Testis (tissue), 5 donors: ENCODE measurements at places on chromosomes 5 and 9. TPM values are rescaled to one million over a fixed set of nuclear protein-coding genes. Genes with fewer than 3 reads are reported as not detected.
A peak's percentile ranks its signal among the peaks of the same experiment; 100 is the strongest.

Gene FOXI1
- 0.19 TPM for total RNA-seq

GRCh38 chr5:32476891-32477290 is 32.4 kb upstream of the ZFR start:
- DNase-seq = no peak

DNA sequence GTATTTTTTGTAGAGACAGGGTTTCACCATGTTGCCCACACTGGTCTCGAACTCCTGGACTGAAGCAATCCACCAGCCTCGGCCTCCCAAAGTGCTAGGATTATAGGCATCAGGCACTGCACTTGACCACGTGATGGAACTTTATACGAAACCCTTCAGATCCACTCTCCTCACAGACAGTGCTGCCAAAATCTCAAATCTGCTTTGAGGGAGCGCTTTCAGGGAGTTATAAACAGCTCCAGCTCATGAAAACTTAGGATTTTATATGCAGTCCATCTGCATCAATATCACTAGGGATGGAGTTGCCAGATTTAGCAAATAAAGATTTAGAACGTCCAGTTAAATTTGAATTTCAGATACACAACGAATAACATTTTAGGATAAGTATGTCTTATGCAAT is 25.0 kb upstream of the MYO10 start:
- no peak for DNase-seq

Gene CCDC180
- total RNA-seq = 66.1 TPM

- peak; percentile 72 for DNase-seq
Measured at GRCh38 chr9:36407122-36407723, 7.2 kb upstream of the RNF38 start.

DNA sequence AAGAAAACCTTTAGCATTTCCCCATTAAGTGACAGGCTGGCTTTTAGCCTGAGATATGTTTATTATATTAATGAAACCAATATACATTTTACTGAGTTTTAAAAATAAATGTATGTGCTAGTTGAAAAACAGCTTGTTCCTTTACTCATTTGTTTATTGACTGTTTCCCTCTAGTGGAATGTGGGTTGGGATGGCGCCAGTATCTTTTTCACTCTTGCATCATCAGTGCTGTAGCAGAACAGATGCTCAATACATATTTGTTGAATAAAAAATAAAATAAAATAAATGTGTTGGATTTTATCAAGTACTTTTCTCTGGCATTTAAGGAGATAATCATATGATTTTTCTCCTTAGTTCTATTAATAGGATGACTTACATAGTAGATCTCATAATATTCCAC is 43.0 kb downstream of the FSTL4 start:
- peak; percentile 53 for DNase-seq

- no peak for DNase-seq
Measured at GRCh38 chr5:141623186-141623585, 4.4 kb upstream of the DIAPH1 start.

DNA sequence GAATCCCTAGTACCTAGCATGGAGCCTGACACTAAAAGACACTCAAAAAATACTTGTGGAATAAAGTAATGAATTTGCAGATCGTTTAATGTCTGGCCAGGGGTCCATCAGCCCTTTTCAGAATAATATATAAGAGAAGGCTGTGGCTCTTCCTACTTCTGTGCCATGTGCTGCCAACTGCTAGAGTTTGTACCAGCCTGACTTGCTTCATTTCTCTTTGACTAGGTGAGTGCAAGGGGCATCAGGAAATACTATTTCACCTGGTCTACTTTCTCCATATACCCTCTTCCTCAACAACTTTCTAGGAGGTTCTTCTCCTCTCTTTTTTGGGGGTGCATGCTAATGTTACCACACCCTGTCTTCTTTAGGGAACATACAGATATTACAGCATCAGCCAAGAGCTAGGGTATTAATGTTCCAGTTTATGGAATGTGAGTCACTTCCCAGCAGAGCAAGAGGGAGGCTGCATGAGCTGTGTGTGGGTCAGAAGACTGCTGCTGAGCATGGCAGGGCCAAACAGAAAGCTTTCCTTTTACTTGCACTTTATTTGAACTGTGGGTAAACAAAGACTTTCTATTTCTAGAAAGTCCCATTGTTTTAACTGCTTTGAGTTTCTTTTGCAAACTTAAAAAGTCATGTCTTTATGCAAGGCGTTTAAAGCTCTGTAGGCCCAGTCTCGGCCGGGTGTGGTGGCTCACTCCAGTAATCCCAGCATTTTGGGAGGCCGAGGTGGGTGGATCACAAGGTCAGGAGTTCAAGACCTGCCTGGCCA is 158.9 kb downstream of the ADAMTSL1 start:
- DNase-seq = no peak

DNA sequence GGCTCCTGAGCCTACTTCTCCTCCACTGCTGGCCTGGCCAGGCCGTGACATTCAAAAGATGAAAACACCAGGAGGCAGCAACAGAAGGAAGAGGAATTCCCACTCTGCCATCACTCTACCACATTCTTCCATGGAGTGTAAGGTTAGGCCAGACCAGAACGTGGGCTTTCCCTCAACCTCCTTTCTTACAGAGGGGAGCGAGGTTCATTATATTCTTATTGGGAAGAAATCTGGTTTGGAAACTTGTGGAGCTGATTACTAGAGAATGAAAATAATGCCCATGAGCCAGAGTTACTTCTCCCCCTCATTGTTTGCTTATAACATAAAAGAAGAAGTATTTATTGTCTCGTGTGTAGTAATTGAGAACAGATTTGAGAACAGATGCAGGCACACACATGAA is 136.3 kb upstream of the BASP1 start:
- DNase-seq = no peak

Gene FCN2
- total RNA-seq = 0.43 TPM

DNA sequence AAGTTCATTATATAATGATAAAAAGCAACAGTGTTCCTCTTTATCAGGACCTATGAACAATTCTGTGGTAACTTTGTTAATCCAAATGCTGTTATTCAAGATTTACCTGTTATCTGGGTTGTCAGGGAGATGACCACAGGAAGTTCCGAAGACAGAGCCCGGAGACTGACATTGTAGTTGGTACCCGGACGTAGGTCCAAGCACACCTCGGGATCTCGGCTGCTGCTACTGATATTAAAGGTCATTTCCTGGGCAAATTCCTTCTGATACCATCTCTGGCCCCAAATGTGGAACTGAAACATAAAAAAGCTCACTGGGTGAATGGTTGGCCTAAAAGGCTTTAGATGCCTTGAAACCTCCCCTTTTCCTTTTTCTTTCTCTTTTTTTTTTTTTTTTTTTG is 96.7 kb downstream of the SUSD1 start:
- DNase-seq = no peak

Gene PDE8B
- 2.0 TPM for total RNA-seq

DNA sequence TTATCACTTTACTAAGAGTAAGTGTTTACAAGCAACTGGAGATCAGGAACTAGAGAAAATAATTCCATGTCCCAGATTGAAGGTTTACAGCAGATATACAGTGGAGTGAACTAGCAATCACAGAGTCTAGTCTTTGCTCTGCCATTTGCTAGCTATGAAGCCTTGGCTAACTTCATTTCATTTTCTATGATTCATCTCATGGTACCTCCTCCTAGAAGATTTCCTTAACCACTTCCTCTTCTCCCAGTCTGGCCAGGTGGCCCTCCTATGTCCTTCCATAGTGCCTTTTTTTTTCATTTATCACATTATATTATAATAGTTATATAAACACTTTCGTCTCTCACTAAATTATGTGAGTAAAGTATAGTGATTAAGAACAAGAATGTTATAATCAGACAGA is 52.1 kb downstream of the GRIA1 start:
- no peak for DNase-seq

DNA sequence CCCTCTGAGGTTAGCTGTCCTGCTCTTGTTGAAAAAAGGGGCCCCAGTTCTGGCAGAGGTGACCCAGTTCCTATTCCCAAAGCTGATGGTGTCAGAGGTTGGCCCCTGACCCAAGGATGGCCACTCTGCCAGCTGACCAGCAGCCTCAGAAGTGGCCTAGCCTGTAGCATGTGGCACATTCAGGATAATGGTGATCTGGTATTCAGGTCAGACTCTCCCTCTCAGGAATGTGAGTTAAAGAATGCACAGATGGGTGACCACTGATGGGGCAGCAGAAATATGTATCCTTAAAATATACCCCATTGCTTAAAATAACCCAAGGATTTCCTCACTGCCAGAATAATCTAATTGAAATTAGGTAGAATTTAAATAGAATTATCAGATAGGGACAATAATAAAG is 369.2 kb downstream of the SEMA5A start:
- DNase-seq = no peak

DNA sequence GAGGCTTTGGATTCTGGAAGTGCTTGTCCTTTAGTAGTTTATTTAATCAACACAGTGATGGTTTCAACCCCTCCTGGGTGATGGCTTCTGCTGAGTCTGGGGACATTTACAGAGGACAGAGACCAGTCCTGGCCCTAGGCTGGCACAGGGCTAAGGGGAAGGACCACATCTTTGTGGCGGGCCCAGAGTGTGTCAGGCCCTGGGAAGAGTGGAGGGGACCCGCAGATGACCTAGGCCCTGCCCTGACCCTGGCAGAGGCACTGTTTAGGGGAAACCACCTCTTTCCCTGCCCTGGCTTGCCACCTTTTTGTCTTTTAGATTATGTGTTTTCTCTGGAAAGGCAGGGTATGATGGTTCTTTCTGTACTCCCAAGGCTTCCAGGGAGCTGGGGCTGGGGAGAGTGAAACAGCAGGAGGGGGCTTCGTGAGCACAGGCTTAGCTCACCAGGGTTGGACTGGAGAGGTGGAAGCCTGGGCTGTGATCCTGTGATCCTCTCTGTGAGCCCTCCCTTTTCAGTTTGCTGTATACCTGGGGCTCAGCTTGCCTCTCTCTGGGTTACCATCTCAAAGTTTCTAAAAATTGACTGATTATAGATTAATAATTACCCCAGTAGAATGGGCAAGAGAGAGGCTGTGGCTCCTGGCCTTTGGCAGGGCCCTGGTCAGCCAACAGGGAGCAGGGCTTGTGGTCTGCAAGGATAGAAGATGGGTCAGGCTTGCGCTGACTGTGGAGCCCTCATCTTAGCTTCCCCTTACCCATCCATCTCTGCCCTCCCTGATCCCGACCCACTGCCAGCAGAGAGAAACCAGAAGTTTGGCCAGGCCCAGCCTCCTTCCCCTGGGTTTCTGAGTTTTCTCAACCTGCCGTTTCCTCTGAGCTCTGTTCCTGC is 1.7 kb upstream of the SYNPO start:
- DNase-seq = no peak

DNA sequence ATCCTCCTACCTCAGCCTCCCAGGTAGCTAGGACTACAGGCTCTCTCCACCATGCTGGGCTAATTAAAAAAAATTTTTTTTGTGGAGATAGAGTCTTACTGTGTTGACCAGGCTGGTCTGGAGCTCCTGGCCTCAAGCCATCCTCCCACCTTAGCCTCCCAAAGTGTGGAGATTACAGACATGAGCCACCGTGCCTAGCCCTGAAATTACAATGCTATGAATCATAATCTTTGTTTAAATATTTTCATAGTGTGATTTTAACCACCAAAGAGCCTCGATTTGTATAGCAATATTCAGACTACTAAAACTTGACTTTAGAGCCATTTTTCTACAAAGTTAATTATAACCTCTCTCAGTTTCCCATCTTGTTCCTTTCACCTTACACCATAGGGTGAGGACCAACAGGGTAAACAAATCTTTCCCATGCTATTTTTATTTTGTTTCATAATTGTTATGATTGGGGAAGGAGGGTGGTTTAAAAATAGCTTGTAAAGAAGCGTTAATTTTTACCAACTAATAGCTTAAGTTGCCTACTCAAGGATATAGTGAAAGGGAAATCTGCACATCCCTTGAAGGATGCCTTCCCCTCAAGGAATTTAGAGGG is 32.7 kb downstream of the UBE2D2 start:
- no peak for DNase-seq
